ENCODE measurements at places on chromosomes 2 and 18. TPM values are rescaled to one million over a fixed set of nuclear protein-coding genes. Genes with fewer than 3 reads are reported as not detected.

Gene ECEL1
- polyA plus RNA-seq = not detected

Gene SH3BP4
- not detected for polyA plus RNA-seq

Gene REG3A
- polyA plus RNA-seq = not detected

GRCh38 chr2:36338827-36339145 lies 16.8 kb upstream of the CRIM1 start:
- no peak for DNase-seq

Gene KCNG2
- not detected for polyA plus RNA-seq

DNA sequence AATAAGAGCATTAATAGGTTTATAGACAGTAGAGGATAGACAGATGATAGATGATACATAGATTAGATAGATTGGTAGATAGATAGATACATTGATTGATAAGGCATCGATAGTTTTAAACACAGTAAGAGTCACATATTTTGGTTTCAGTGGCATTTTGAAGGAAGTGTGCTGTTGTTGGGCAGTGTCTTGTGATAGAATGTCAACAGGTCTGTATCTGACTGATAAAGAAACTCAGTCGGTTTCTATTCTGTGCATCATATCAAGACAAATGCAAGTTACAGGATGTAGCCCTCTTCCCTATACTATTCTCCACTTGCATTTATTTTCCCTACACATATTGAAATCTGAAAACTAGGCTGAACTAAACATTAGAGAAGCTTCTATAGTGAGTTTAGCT lies 1229.0 kb upstream of the ZEB2 start:
- DNase-seq = no peak

- no peak for DNase-seq
Observed at GRCh38 chr2:192247456-192247855, 52.7 kb upstream of the TMEFF2 start.

Gene MAB21L4
- not detected for polyA plus RNA-seq

GRCh38 chr2:121187982-121188411 lies 97.0 kb downstream of the TFCP2L1 start:
- no peak for DNase-seq

Measured in naive thymus-derived CD8-positive, alpha-beta T cell (primary cell).